ENCODE measurements at places on chromosomes 2 and 18.

DNA sequence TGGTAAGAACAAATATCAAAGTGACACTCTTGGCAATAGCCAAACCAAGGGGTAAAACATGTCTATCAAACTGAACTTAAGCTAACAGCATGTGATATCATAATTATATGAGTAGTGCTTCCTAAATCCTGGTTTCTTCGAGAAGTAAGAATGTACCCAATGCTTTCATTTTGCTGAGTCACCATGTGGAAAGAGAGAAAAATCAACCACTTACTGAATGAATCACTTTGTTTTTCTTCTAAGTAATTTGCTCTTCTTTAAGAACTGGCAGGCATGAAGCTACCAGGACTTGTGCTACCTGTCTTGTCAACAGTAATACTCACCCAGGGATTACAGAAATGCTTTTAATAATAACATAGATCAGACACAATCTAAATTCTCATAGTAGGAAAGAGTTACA, 19.0 kb upstream of the DUSP19 start:
- no peak for DNase-seq

GRCh38 chr18:63378919-63379638, 12.1 kb upstream of the KDSR start:
- no peak for DNase-seq

- no peak for DNase-seq
Observed at GRCh38 chr18:80145196-80145804, 36.2 kb downstream of the ADNP2 start.

DNA sequence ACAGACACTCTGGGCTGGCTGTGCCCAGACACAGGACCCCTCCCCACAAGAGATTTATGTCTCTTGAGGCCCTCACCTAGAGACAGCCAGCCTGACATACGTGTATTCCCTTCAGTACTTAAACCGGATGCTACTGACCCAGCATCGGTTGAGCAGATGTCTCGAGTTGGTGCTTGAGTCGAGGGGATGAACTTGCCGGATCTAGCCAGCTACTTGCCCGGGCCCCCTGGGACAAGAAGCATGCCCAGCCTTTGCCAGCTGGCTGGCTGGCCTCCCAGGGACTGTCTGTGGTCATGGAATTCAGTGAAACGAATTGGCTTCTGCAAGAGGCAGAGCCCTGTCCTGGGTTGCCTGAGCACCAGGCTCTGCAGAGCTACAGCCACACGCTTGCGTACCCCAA, 36.0 kb downstream of the DNMT3A start:
- DNase-seq: no peak

DNA sequence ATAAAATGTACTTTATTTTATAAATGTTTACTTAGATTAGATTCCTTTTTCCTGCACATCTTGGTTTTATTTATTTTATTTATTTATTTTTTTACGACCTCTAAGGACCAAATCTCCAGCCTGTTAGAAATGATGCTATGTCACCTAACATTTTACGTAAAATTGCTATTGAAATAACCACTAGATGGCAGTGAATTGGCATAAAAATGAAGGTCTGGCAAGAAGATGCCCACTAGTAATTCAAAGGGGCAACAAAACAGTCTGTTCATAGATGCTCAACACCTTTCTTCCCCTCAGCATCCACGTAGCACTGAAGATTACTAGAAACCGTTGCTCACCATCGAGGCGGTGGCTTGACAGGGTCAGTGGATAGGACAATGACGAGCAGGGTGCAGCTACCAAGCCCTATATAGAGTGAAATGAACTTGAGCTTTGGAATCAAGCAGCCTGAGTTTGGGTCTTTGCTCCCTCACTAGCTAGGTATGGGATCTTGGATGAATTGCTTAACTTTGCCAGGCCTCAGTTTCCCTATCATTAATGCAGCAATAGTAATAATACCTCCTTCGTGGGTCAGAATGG, 128.7 kb upstream of the L3MBTL4 start:
- peak; percentile 24 for DNase-seq

DNA sequence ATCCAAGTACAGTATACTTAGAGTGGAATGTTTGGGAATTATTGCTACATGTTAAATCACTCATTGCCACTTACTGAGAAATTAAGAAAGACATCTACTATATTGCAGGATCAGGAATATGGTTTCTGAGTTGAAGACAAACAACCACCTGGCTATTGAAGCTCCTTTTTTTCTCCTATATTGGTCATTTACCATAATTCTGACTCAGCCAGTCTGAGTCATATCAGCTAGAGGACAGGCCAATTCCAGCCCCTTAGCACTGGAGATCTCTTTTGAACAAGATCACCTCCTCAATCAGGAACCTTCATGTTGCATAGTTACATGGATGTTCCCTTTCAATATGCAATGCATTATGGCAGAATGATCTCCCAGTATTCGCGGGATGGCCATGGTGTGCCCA, 42.7 kb upstream of the CDH19 start:
- DNase-seq: no peak

- no peak for DNase-seq
Observed at GRCh38 chr2:202172439-202173211, 65.8 kb downstream of the SUMO1 start.

DNA sequence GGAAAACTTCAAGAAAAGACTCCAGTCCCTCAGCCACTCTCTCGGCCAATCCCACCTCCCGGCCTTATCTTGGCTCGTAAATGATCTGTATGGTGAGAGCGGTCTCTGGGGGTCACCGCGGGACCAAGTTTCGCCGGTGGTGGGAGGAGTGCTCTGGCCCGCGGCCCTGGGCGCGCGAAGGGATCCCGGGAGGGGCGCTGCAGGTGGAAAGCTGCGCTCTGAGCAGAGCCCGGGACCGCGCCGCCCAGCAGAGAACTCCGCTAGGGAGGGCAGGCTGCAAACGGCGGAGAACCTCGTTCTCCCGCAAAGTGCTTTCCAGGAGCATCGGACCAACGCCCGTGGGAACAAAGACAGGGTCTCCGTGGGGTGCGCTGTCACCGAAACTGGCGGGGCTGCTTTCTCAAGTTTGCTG, 622 bp downstream of the LRP2 start:
- no peak for DNase-seq

GRCh38 chr2:97992836-97993825, 2.6 kb downstream of the TMEM131 start:
- no peak for DNase-seq

- DNase-seq: no peak
Observed at GRCh38 chr2:24870891-24871705, 48.9 kb downstream of the ADCY3 start.

DNA sequence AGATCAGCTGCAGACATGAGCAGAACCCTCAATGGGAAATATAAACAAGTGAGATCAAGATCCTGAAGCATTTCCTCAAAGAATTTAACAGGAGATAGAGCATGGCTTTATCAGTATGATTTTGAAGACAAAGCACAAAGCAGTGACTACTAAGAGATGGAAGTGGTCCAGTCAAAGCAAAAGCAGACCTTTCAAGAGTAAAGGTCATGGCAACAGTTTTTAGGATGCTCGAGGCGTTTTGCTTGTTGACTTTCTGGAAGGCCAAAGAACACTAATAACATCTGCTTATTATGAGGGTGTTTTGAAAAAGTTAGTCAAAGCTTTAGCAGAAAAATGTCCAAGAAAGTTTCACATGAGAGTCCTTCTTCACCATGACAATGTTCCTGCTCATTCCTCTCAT, 128.5 kb downstream of the KCNE4 start:
- DNase-seq: no peak

DNA sequence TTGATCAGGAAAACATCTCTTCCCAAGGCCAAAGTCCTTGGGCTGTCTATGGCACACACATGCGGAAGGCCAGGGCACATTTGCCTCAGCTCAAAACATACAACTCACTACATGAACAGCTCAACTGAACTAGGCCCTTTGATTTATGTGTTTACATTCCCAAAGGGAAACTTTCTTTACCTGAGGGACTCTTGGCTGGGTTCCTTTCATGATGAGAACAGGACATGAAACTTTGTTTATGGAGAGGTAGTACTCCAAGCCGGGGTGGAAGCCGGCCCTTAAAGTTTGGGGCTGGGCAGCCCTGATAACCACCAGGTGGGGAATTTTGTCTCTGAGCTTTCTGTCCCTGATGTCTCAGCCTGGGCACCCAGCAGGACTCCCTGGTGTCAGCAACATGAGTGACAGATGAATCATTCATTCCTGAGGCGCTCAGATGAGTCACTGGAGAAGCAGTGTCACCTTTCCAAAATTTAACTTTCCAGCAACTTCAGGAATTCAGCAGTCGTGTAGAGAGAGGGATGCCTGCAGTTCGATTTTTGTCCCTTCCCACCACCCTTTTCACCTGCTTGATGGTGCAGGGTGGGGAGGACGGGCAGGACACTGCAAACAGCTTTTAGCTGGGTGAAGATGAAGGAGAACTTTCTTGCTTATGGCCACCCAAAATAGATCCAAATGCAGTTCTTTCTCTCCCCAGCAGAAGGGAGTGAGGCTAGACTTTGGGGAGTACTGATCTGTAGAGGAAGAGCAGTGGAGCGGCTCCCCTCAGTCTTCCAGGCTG, 331.6 kb downstream of the DYSF start:
- DNase-seq: no peak

GRCh38 chr2:152452256-152452973, 117.4 kb downstream of the FMNL2 start:
- DNase-seq: no peak

- DNase-seq: no peak
Observed at GRCh38 chr18:44730803-44731529, 50.3 kb downstream of the SETBP1 start.

DNA sequence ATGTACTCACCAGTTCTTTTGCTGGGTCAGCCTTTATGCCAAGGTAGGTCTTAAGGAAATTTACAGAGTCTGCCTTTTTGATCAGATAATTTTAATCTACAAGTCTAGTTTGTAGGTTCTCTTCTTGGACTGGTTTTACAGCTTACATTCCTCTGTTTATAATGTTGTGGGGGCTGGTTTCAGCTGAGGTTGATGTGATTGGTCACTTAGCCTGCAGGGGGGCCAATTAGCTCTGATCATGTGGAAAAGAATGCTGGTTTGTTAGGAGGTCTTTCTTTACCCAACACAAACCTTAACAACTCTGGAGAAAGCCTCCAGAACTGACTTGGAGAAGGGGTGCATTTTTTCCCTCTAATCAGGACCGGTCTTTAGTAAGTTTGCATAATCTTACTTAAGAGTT, at the start of gene KCNJ13:
Gene KCNJ13 (minus strand): TSS at position 131 of the 400 bp plus-strand sequence. CDS start 5,203 bp downstream, outside the sequence.
- DNase-seq: no peak

GRCh38 chr18:77131100-77131651, 1.4 kb downstream of the MBP start:
- DNase-seq: peak; percentile 58

- DNase-seq: no peak
Observed at GRCh38 chr2:161030260-161031063, 129.8 kb upstream of the TANK start.

GRCh38 chr18:75031717-75032317, 177.1 kb downstream of the PTGR3 start:
- no peak for DNase-seq

GRCh38 chr2:19746137-19746600, 155.6 kb downstream of the TTC32 start:
- DNase-seq: no peak

GRCh38 chr18:70634576-70635147, 345.8 kb downstream of the SOCS6 start:
- no peak for DNase-seq

DNA sequence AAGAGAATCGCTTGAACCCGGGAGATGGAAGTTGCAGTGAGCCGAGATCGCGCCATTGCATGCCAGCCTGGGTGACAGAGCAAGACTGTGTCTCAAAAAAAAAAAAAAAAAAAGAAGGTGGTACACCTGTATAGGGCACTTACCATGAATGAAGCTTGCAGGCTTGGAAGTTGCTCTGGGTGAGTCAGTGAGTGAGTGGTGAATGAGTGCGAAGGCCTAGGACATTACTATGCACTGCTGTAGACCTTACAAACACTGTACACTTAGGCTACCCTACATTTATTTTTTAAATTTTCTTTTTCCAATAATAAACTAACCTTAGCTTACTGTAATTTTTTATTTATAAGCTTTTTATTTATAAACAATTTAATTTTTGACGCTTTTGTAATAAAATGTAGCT, 78.4 kb upstream of the ATG16L1 start:
- no peak for DNase-seq

- no peak for DNase-seq
Observed at GRCh38 chr18:63002803-63003445, 287.6 kb downstream of the PHLPP1 start.

DNA sequence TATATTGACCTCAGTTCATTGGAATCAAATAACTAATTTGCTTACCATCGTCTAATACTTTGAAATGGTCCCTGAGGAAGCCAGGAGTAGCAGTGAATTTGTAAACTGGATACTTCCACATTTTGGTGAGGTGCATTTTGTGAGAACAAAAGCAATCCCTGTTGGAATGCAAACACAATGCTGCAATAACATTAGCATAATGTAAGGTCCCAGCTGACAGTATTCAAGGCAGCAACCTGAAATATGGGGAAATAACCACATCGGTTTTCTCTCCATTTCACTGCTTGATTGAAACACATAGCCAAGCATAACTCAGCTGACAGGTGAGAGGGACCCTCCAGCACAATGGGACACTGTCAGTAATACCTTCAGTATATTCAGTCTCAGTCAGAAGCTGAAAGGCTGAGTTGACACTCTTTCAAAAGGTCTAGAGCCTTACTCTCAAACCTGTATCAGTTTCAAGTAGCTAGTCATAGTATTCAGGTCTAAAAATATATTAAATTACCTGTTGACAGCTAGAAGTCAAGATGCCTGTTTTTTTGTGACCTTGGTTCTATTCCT, 1311.9 kb upstream of the NRXN1 start:
- no peak for DNase-seq

DNA sequence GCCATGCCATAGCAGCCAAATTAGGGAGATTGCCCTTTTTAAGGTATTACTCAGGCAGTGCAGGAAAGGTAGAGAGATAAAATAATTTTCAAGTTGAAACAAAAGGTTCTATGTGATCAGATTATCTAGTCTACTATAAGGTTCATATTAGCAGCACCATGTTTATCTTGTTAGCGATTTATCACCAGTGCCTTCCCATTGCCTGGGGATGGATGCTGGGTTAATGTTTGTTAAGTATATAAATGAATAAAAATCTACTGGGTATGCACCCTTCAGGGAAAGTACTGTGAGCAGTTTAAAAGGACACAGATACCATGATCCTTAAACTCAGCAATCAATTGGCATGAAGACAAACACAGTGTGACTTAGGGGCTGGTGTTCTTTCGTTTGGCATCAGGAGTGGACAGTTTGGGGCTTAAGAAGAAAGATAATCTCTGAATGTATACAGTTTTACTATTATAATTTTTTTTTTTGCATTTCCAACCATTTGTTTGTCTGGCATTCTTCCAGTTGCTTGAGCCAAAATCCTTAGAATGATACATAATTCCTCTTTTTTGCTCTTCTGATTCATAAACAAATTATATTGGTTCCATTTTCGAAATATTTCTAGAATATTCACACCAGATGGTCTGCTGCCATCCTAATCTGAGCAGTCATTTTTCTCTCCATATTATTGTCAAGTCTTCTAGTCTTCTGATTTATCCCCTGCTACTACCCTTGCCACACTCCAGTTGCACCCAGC, 512.8 kb upstream of the SLC8A1 start:
- no peak for DNase-seq

GRCh38 chr2:221958224-221958623, 340.6 kb downstream of the PAX3 start:
- no peak for DNase-seq

GRCh38 chr2:14944562-14945346, 312.2 kb downstream of the LRATD1 start:
- DNase-seq: no peak

- no peak for DNase-seq
Observed at GRCh38 chr2:166307326-166307725, 68.4 kb downstream of the SCN9A start.
